ENCODE measurements at places on chromosomes 1 and 21. TPM values are rescaled to one million over a fixed set of nuclear protein-coding genes. Genes with fewer than 3 reads are reported as not detected.

The LDLRAD2 gene
- total RNA-seq, result 0.85 TPM

DNA sequence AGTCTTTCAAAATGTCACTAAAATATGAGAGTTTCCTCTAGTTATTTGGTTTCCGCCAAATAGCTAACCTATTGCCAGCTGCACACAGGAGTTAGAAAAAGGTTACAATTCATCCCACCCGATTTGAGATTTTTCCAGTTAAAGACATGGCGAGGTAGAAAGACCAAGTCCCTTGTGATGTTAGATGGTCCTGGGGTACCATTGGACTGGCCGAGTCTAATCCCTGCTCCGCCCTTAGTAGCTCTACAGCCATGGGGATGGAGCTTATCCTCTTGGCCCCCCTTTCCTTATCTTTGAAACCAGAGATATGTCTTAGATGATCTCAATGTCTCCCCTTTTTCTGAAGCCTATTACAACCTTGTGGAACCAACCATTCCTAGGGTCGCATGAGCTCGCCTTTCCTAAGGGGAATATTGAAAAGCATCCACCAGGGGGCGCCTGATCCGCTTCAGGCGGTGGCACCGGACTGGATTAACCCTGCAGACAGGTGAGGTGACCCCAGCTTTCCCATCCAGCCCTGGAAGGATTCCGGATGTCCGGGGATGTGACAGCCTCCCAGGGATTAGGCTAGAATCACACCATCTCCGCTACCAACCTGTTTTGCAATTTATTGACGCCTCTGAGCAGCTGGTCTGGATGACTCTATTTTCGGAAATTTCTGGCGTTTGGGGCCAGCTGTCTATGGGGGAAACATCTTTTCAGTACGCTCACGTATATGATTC, 68.3 kb upstream of the SIM2 start:
- peaks cover 8% of the 10 kb centered on the region for H3K27me3 ChIP-seq
- H3K4me1 ChIP-seq, result peaks cover 11% of the 10 kb centered on the region
- peak; percentile 91 for DNase-seq
- no peaks in the 10 kb centered on the region for H3K36me3 ChIP-seq
- H3K4me3 ChIP-seq, result no peak overlapping the region

GRCh38 chr1:200090252-200091159, 63.0 kb downstream of the NR5A2 start:
- peaks cover 21% of the 10 kb centered on the region for H3K4me1 ChIP-seq
- no peak overlapping the region for H3K27ac ChIP-seq
- no peaks in the 10 kb centered on the region for H3K27me3 ChIP-seq
- no peak overlapping the region for H3K4me3 ChIP-seq
- peaks cover 10% of the 10 kb centered on the region for H3K36me3 ChIP-seq

- peaks cover 17% of the 10 kb centered on the region for H3K36me3 ChIP-seq
- H3K4me3 ChIP-seq, result no peak overlapping the region
- H3K27me3 ChIP-seq, result no peaks in the 10 kb centered on the region
- peaks cover 43% of the 10 kb centered on the region for H3K4me1 ChIP-seq
Measured at GRCh38 chr1:7303554-7304317, 467.4 kb upstream of the VAMP3 start.

GRCh38 chr21:37041706-37042271, 31.1 kb downstream of the PIGP start:
- peaks cover 21% of the 10 kb centered on the region for H3K4me1 ChIP-seq
- no peaks in the 10 kb centered on the region for H3K36me3 ChIP-seq
- H3K27ac ChIP-seq, result no peak overlapping the region
- H3K4me3 ChIP-seq, result no peak overlapping the region
- no peak for DNase-seq

DNA sequence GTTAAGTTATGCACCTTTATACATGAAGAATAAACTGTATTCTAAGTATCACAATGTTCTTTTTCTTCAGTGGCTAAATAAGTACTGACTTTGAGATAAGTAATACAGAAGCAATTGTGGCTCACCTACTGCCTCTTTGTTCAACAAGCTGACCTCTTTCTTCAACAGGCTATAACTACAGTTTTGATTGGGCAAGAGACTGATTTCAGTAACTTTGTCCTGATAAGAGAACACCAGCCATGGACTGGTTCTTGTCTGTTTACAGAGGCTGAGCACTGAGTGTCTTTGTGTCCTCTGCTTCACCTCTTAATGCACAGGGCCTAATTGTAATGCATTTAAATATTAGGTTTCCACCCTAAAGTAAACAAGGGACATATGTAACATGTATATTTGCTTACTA, 34.6 kb upstream of the PDE4B start:
- H3K27ac ChIP-seq, result no peak overlapping the region
- DNase-seq, result no peak
- H3K4me1 ChIP-seq, result 0 out of 2 replicates have a peak, but pooled peaks cover 3% of the 10 kb centered on the region

GRCh38 chr1:196078691-196079090, 529.5 kb downstream of the KCNT2 start:
- no peak for DNase-seq
- no peaks in the 10 kb centered on the region for H3K4me1 ChIP-seq
- H3K4me3 ChIP-seq, result no peak overlapping the region
- H3K36me3 ChIP-seq, result no peaks in the 10 kb centered on the region
- peak overlapping the region; percentile 36 for H3K27ac ChIP-seq

The OR14K1 gene
- total RNA-seq, result not detected

The KIF26B gene
- total RNA-seq, result 1.2 TPM

The PFDN2 gene
- total RNA-seq, result 92.6 TPM

The INAVA gene
- 41.2 TPM for total RNA-seq

The FOXJ3 gene
- total RNA-seq, result 40.7 TPM

GRCh38 chr1:247465796-247466195, 7.9 kb upstream of the OR2B11 start:
- H3K27me3 ChIP-seq, result no peaks in the 10 kb centered on the region
- DNase-seq, result no peak
- no peak overlapping the region for H3K27ac ChIP-seq
- H3K4me3 ChIP-seq, result no peak overlapping the region
- H3K4me1 ChIP-seq, result no peaks in the 10 kb centered on the region
- peaks cover 8% of the 10 kb centered on the region for H3K36me3 ChIP-seq

GRCh38 chr1:211910113-211910884, 79.7 kb upstream of the LPGAT1 start:
- no peak overlapping the region for H3K27ac ChIP-seq
- H3K27me3 ChIP-seq, result no peaks in the 10 kb centered on the region

GRCh38 chr1:156401681-156402081, 32.7 kb downstream of the RHBG start:
- peak; percentile 67 for DNase-seq
- H3K27me3 ChIP-seq, result peaks cover 16% of the 10 kb centered on the region
- peaks cover 34% of the 10 kb centered on the region for H3K4me1 ChIP-seq

- no peaks in the 10 kb centered on the region for H3K4me1 ChIP-seq
- DNase-seq, result no peak
- no peaks in the 10 kb centered on the region for H3K36me3 ChIP-seq
- H3K27ac ChIP-seq, result no peak overlapping the region
- no peak overlapping the region for H3K4me3 ChIP-seq
Measured at GRCh38 chr1:245690946-245691541, 536.3 kb downstream of the KIF26B start.

DNA sequence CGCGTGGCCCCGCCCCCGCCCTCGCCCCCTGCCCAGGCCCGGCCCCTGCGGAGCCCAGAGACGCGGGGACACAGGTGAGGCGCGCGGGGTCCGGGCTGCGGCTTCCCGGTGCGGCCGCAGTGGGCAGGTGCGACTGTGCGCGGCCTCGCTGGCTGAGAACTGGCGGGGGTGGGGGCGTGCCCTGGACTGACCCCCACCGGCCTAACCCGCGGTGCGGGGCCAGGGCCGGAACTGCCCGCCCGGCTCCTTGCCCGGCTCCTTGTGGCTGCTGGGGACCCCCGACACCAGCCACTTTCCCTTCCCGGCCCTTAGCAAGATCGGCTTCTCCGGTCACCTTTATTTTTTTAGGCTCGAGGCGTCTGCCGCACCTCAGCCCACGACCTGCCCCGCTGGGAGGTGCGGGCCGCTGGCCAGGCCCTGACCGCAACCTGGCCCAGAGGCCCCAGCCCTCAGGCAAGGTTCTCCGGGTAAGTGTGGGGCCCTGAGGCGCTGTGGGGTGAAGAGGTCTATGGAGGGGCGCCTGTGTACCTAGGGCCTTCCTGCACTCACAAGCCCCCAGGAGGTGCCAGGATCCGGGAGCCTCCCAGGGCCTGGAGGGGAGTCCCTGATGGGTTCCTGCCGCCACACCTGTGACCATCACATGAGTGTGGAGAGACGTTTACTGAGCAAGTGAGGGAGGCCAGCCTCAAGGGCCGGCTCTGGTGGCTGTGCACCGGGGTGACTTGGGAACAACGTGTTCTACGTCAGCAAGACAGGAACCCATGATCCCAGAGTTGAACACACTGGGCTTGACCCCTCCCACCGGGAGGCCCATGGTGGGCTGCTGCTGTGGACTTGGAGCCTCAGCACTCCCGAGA, at the start of gene SMIM1:
TSS of gene SMIM1 (plus strand) at position 35 of the 857 bp plus-strand sequence. CDS start 2,625 bp downstream, outside the sequence.
- no peaks in the 10 kb centered on the region for H3K27me3 ChIP-seq
- H3K4me1 ChIP-seq, result peaks cover 23% of the 10 kb centered on the region
- no peak for DNase-seq

GRCh38 chr1:168822911-168823310, 93.9 kb upstream of the DPT start:
- H3K27me3 ChIP-seq, result no peaks in the 10 kb centered on the region
- no peaks in the 10 kb centered on the region for H3K4me1 ChIP-seq
- no peak for DNase-seq
- no peak overlapping the region for H3K4me3 ChIP-seq
- H3K36me3 ChIP-seq, result no peaks in the 10 kb centered on the region

GRCh38 chr1:67515324-67516080, 85.3 kb upstream of the SERBP1 start:
- no peak overlapping the region for H3K4me3 ChIP-seq
- H3K27me3 ChIP-seq, result peaks cover 98% of the 10 kb centered on the region
- DNase-seq, result no peak
- H3K36me3 ChIP-seq, result peaks cover 36% of the 10 kb centered on the region
- H3K27ac ChIP-seq, result no peak overlapping the region
